NCI-H2171 treated with DMSO at 0.1 percent for 48 hours (cell line): ENCODE measurements at places on chromosomes 12 and 14.

DNA sequence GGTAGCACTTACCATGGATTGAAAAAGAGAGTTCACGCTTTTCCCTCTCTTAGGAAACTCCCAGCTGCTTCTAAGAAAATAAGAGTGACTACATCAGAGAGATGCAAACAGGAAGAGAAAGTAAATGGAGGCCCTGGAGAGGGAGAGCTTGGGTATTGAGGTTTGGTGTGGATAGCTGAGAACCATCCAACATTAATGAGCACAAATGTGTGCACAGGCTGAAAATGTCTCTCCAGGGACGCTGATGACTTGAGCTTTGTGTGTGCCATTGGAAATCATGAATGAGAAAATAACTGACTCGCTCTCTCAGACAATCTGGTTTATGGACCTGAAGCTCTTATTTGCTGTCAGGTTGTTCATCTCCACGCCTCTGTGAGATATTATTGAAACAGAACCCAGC is 318.8 kb downstream of the NRXN3 start:
- DNase-seq = peak; percentile 6

DNA sequence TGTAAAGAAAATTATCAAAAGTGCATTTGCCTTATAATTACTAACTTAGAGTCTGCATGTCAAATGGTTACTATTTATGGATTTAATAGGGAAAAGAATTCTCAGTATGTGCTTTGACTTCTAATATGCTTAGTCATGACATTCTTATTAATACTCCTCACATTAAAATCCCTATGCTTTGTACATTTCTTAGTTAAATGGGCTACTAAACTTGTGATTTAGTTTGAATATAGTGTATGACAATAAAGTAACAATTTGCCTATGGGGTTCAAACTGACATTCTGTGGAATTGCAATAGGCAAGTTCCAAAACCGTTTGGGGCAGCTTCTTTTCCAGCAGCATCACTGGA is 361.9 kb upstream of the TMTC1 start:
- DNase-seq = no peak

DNA sequence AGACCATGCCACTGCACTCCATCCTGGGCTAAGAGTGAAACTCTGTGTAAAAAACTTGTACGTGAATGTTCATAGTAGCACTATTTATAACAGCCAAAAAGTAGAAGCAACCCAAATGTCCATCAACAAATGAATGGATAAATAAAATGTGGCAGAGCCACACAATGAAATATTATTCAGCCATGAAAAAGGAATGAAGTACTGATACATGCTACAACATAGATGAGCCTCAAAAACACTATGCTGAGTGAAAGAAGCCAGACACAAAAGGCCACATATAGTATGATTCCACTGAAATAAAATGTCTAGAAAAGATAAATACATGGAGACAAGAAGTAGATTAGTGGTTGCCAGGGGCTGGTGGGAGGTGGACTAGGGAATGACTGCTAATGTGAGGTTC is 72.8 kb downstream of the KSR2 start:
- DNase-seq = no peak

GRCh38 chr12:71157601-71158233 is at the start of gene TSPAN8:
TSPAN8 (minus strand) TSS chr12:71157999; CDS start chr12:71157678, 321 bp downstream.
- DNase-seq = no peak

DNA sequence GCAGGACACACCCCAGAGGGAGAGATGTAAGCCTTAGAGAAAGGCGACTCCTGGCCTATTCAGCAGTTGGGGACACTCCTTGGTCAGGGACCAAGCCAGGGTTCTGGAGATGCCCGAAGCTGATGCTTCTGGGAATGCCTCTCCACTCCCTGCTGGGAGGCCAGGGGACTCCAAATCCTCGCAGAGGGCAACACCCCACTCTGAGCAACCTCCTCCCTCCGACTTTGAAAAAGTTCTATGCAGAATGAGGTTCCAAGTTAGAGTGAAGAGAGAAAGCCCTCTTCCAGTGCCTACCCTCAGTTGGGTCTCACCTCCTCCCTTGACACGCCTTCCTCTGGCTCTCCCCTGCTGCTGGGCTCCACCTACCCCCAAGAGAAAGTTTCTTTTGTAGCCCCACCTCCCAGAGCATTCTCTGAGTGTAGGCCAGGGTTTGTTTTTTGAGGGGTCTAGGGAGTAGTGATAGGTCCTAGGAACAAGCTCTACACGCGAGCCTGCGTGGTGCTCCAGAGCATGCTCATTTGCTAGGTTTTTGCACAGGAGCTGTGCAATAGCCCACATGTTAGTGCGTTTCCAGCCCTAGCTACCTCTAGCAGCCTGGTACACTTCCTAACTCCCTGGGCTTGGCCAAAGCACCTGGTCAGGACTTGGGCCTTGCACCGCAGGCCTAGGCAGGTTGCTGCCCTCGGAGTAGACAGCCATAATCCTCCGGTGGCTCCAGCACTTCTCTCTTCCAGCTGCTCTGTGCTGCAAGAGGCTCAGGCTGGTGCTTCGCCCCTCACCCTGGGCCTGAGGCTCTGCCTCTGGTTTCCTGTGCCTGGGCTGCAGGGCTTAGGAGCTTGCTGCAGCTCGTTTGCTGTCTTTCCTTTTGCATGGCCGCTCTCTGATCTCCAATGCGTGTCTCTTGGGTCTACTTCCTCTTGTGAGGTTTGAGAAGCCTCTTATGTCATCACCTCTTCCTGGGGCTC is 590 bp upstream of the CEBPE start:
- no peak for DNase-seq

DNA sequence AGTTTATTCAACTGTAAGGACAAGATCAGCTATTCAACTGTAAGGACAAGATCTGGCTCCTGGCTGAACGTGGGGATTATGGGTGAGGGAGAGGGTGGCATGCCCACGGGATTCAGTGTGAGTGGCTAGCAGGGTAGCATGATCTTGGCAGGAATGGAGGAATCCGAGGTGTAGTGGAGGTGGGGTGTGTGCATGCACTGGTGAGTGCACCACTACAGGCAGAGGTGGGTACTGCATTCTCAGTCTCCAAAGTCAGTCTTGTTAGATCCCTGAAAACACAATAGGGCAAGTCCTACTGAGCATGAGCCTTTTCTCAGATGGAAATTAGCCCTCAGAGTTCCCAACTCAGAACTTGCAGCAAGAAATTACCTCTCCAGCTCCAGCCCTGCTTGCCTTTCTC is 32.2 kb upstream of the DCD start:
- peak; percentile 2 for DNase-seq

- DNase-seq = no peak
Measured at GRCh38 chr12:108063192-108063591, 65.9 kb upstream of the WSCD2 start.

- peak; percentile 40 for DNase-seq
Measured at GRCh38 chr12:51871918-51872688, 15.8 kb upstream of the ANKRD33 start.

- peak; percentile 20 for DNase-seq
Measured at GRCh38 chr14:104865631-104866441, 768 bp downstream of the CEP170B start.

DNA sequence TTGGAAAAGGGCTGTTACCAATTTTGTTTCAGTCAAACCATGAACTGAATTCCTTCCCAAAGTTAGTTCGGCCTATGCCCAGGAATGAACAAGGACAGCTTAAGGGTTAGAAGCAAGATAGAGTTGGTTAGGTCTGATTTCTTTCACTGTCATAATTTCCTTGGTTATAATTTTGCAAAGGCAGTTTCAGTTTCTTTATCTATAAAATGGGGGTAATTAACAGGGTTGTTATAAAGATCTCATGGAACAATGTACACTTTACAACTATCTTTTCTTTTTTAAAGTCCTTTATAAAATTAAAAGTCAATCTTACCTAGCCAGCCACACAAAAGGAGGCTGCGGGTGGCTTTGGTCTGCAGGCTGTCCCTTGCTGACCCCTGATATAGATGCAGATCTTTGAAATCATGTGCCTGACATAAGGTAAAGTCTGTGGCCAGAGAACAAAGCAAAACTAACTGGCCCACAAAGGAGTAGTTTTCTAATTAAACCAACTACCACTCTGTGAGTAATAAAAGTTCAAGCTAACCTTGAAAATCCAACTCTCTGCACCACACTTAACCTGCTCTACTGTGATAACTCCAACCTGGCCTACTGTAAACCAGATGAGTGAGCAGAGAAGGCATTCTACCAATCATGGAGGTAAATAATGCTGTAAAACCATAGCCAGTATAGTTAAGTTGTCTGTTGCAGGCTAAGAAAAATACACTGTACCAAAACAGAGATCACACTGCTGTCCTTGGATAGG is 49.5 kb downstream of the SLC38A1 start:
- DNase-seq = no peak

DNA sequence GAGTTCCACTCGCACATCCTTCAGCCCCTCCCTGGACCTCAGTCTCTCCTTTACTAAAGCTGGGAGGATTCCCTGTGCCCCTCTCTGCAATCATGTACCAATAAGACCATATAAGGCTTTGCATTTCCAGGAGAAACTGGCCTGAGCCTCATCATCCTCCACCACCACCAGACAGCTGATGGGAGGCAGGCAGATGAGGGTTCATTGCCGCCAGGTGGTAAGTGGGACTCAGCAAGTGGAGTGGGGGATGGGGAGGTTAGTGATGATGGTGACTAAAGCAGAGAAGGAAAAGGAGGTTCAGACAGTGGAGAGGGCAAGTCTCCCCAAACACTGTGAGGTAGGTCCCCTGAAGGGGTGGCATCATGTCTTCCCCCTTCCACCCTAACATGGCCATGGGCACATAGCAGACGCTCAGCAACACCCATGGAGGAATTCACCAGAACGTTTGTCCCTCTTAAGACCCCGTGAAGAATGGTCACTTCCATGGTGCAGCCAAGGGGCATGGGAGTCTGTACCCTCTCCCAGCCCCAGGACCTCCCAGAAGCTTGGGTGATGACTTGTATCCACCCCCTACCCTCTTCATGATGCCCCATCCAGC is 4.5 kb upstream of the TNFRSF1A start:
- DNase-seq = no peak

GRCh38 chr14:51880835-51881580 is 20.6 kb downstream of the GNG2 start:
- no peak for DNase-seq

GRCh38 chr12:112591488-112591887 is 172.7 kb downstream of the PTPN11 start:
- no peak for DNase-seq

DNA sequence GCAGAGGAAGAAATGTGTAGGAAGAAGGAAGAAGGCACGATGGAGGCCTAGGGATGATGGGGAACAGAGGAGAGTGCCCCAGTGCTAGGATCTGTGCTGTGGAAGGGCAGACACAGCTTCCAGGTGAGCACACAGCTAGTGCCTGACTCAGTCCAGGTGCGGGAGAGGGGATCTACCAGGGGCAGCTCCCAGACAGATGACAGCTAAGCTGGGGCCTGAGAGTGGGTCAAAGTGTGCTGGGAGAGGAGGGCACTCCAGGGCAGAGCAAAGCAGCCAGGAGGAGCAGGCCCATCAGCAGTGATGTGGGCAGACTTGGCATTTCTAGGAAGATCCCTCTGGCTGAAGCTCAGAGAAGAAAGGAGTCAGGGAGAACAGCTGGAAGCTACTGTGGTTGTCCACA is 36.7 kb downstream of the LRTM2 start:
- DNase-seq = no peak

DNA sequence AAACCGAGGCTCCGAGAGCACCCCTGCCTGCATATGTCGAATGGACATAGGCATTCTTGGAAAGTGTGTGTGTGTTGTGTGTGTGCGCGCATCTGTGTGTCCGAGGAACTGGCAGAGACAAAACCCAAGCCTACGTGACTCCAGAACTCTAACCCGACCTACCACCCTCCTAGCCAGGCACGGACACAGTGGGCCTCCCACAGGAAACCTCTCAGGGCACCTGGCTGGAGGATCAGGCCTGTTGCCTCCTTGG is 556 bp upstream of the PGF start:
- no peak for DNase-seq

- DNase-seq = no peak
Measured at GRCh38 chr12:92289629-92290349, 144.1 kb upstream of the BTG1 start.

- no peak for DNase-seq
Measured at GRCh38 chr14:30885840-30886740, 11.7 kb downstream of the COCH start.

DNA sequence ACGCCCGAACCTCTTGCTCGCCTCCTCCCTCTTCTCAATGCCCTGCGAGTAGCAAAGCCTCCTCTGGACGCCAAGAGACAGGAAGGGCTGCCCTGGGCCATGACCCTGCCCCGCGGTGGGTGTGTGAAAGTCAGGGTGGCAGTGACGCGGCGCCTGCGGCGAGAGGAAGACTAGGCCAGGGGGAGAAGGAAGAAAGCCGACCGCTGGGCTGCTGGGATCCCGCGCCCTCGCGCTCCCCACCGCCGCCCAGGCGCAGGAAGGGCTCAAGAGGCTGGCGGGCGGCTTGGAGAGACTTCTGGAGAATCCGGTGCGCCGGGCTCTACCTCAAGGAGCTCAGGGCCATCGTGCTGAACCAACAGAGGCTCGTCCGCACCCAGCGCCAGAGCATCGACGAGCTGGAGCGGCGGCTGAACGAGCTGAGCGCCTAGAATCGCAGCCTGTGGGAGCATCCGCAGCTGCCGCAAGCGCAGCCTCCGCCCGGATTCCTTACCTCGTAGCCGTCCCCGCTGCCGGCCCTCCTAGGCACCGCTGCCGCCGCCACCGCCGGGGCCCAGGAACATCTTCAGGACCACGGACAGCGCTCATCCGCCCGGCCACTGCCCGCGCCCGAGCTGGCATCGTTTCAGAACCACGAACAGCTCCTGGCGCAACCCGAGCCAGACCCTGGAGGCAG is 105.0 kb upstream of the PRB2 start:
- DNase-seq = no peak

GRCh38 chr12:131862994-131863710 is 31.3 kb upstream of the ULK1 start:
- DNase-seq = peak; percentile 26

GRCh38 chr14:70045310-70045709 is 143.4 kb downstream of the SLC8A3 start:
- no peak for DNase-seq

DNA sequence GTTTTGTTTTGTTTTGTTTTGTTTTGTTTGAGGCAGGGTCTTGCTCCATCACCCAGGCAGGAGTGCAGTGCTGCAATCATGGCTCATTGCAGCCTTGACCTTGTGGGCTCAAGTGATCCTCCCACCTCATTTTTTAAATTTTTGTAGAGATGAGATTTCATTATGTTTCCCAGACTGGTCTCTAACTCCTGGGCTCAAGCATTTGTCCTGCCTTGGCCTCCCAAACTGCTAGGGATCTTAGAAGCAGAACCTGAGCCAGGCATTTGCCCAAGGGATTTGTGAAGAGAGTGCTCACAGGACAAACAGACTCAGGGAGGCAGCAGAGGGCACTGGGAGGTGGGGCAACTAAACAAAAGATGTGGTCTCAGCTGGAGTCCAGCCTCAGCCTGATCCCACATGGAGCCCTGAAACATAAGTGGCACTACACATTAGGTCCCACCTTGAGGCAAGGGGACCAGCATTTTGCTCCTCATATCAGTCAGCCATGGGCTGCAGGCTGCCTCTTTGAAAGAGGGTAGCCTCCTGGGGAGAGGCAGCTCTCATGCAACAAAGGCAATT is 86.2 kb upstream of the CMKLR1 start:
- DNase-seq = peak; percentile 36

DNA sequence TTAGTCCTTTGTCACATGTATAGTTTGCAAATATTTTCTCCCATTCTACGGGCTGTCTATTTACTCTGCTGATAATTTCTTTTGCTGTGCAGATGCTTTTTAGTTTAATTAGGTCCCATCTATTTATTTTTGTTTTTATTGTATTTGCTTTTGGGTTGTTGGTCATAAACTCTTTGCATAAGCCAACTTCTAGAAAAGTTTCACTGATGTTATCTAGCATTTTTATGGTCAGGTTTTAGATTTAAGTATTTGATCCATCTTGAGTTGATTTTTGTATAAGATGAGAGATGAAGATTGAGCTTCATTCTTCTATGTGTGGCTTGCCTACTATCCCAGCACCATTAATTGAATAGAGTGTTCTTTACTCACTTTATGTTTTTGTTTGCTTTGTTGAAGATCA is 1008.4 kb upstream of the ATXN7L3B start:
- DNase-seq = no peak
